SK-N-DZ (cell line): ENCODE measurements at places on chromosomes 13 and 19.

GRCh38 chr13:106593132-106593531 lies 25.2 kb upstream of the ARGLU1 start:
- DNase-seq, result no peak

GRCh38 chr13:61136515-61136914 lies 279.1 kb downstream of the PCDH20 start:
- no peak for DNase-seq

GRCh38 chr13:59384154-59384553 lies 779.6 kb downstream of the DIAPH3 start:
- no peak for DNase-seq

DNA sequence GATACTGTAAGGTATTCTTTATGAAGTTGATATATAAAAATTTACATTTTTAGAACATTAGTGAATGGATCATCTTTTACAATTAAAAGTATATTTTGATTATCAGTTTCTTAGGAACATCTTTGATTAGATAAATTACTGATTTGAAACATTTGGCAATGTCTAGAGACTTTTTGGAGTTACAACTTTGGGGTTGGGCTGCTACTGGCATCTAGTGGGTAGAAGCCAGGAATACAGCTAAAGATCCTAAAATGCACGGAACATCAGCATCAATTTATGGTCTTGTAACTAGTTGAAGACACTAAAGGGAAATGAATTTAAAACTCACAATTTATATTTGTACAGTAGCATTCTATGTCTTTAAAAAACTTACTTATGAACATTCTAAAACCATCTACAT lies 19.9 kb downstream of the POMP start:
- DNase-seq, result no peak

GRCh38 chr13:52160506-52160905 lies 1.1 kb upstream of the NEK3 start:
- no peak for DNase-seq

DNA sequence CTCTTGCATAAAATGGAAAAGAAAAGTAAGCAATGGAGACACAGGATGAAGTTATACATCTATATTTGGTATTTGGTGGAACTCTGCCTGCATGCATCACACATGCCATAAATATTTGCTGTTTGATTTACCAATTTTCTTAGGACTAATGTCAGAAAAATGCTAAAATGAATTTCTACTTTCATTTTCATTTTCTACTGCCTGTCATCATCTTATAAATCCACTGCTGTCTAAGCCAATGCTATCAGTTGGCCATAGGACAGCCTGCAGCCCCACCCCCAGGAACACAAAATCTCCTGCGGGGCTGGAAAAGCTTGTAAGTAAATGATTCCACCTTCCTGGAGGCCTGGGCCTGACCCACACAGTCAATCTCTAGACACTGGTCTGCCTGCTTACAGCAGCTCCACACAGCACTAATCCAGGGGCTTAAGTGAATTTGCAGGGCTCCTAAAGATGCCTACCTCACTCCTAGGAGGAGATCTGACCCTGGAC lies 122.0 kb downstream of the ENOX1 start:
- DNase-seq, result peak; percentile 95

DNA sequence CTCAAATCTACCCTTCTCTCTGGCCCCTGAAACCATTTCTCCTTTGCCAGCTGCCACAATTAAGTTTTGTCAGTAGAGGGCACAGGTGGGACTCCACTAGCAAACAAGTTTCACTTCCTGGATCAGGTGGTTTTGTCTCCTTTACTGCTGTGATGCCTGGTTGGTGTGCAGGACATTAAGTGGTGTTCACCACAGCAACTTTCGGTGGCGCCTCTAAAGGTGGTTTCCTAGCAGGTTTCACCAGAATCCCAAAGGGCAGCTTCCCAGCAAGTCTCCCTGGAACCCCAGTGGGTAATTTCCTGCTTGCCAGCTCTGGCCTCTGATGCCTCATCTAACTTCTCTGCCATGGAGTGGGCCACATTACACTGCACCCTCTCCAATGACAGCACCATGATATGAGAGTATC lies 16.6 kb downstream of the MED4 start:
- no peak for DNase-seq

DNA sequence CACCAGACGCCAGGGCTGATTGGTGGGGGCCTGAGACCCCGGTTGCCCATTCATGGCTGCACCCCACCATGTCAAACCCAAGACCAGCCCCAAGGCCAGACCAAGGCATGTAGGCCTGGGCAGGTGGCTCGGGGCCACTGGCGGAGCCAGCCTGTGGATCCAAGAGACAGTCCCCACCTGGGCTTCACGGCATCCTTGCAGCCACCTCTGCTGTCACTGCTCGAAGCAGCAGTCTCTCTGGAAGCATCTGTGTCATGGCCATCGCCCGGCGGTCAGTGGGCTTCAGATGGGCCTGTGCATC lies 3.8 kb upstream of the TEKTIP1 start:
- no peak for DNase-seq

DNA sequence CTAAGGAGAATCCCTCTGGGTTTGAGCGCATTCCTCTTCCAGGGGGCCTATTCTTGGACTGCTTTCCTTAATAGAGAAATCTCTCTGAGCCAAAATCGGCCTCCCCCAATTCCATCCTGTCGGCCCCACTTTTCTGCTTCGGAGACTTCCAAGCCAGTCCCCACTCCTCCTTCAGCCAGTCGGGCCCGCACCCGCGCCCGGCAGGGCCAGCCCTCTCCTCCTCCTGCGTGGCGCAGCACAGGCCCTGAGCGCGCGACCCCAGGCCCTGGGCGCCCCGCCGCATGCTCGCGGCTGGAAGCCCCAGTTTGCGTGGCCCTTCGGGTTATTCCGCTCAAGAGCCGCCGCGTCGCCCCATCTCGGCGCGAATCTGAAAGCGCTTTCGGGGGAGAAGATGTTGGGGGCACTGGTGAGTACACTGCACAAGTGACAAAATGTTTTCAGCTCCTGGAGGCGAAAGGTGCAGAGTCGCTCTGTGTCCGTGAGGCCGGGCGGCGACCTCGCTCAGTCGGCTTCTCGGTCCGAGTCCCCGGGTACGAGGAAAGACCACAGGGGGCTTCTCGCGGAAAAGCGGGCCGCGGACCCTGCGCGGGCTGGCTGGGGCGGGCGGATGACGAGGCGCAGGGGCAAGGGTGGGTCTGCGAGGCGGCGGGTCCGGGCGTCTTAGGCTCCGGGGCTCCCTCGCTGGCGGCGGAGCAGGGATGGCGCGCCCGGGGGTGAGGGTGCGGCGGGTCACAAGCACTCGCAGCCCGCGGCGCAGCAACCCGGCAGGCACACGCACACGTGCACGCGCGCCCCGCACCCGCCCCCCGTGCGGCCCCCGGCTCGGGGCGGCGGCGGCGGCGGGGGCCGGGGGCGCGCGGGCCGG lies at the start of gene IL17D:
Gene IL17D, plus strand, starts transcription at position 785 of the 865 bp plus-strand sequence. CDS start 303 bp downstream, outside the sequence.
- DNase-seq, result peak; percentile 35

- DNase-seq, result no peak
Observed at GRCh38 chr13:112071102-112071722, 4.3 kb downstream of the SOX1 start.

- DNase-seq, result no peak
Observed at GRCh38 chr13:52665325-52665724, 12.7 kb downstream of the SUGT1 start.

- no peak for DNase-seq
Observed at GRCh38 chr19:52296400-52296772, 583 bp upstream of the ZNF480 start.

DNA sequence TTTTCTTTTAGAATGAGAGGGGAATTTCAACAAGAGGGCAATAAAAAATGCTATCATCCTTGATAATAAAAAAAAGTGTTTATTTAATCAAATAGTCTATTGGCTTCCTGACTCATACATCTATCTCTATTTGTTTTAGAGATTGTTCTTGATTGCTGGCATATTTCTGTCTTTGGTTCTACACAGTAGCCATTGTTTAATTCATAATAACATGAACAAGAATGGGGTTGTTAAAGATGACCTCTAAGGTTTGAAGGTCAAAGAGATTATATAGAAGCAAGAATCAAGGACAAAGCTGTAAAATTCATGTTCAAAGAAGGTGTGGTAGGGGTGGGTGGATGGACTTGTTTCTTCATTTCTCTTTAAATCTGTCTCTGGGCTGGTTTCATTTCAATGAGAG lies 166.0 kb upstream of the KLF12 start:
- no peak for DNase-seq
